ENCODE measurements at places on chromosomes 2 and 18. TPM values are rescaled to one million over a fixed set of nuclear protein-coding genes. Genes with fewer than 3 reads are reported as not detected.

Gene SKOR2
- not detected for total RNA-seq

Gene TTLL4
- 11.3 TPM for total RNA-seq

Gene RIT2
- total RNA-seq, result not detected

Gene CHST9
- under 0.01 TPM for total RNA-seq

Gene MEP1B
- total RNA-seq, result not detected

Measured in thyroid gland (tissue), 4 donors.